ENCODE measurements at places on chromosomes 3 and 15. TPM values are rescaled to one million over a fixed set of nuclear protein-coding genes. Genes with fewer than 3 reads are reported as not detected.

GRCh38 chr3:53425936-53426335 lies 68.5 kb upstream of the CACNA1D start:
- no peaks in the 10 kb centered on the region for H3K4me1 ChIP-seq
- H3K27ac ChIP-seq: no peak overlapping the region
- no peak overlapping the region for H3K4me3 ChIP-seq
- no peak for DNase-seq
- H3K27me3 ChIP-seq: peaks cover 6% of the 10 kb centered on the region
- H3K36me3 ChIP-seq: no peaks in the 10 kb centered on the region

- peaks cover 49% of the 10 kb centered on the region for H3K36me3 ChIP-seq
- H3K4me1 ChIP-seq: no peaks in the 10 kb centered on the region
- no peak overlapping the region for H3K4me3 ChIP-seq
- no peaks in the 10 kb centered on the region for H3K27me3 ChIP-seq
- peak overlapping the region; percentile 14 for H3K27ac ChIP-seq
Measured at GRCh38 chr15:75508840-75509532, 57.5 kb upstream of the SIN3A start.

DNA sequence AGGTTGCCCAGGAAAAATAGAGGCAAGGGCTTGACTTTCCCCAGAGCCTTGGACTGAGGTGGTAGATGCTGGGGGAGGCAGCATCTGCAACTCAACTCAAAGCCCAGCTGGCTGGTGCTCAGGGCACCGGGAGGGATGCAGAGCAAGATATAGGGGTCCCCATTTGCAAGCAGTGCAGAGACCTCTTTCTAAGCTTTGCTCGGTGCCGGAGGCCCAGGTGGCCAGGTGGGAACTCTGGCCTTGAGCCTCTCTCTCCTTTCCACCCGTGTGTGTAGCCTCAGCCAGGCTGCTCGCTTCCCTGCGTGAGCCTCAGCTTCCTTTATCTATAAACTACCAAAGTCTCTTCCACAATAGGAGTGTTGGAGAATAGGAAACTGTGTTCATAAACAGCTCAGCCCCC lies 36.5 kb downstream of the SLC6A6 start:
- H3K4me1 ChIP-seq: peaks cover 47% of the 10 kb centered on the region
- peak overlapping the region; percentile 19 for H3K27ac ChIP-seq
- peaks cover 4% of the 10 kb centered on the region for H3K36me3 ChIP-seq
- no peak overlapping the region for H3K4me3 ChIP-seq

DNA sequence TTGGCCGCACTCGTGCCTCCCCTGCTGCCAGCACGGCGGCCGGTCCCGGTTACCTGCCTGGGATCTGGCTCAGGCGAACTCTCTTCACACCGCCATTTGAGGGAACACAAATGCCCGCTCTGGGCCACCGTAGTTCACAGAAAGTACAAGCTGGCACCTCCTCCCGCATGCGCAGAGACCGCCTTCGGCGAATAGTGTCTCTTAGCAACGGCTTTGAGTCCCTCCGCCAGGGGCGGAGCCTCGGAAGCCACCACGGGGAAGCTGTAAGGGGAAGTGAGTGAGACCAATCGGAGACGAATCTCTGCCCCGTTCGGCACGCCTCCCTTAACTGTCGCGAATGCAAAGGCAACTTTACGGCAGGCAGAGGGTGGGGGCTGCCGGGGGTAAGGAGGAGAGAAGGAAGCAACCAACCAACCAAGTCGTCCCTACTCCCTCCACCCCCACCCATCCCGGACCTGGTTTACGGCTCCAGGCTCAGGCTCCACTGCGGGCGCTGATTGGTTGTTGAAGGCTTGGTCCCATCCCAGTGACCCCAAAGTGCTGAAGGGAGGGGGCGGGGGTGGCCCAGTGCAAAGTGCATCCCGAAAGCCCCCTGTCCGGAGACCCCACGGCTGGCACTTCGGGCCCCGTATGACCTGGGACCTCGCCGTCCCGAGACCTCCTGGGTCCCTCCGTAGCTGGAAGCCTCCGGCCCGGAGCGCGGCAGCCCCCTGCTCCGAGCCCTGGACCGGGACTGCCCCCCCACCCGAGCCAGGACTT lies at the start of the genes ASB7 and LINS1:
Gene ASB7, plus strand, starts transcription at position 526 of the 759 bp plus-strand sequence. CDS start 9,628 bp downstream, outside the sequence.
Gene LINS1, minus strand, starts transcription at position 121 of the 759 bp plus-strand sequence. CDS start 21,342 bp downstream, outside the sequence.
- peaks cover 8% of the 10 kb centered on the region for H3K4me1 ChIP-seq
- peak within 1 kb of the TSS; percentile 90 for H3K27ac ChIP-seq
- no peaks in the 10 kb centered on the region for H3K27me3 ChIP-seq

DNA sequence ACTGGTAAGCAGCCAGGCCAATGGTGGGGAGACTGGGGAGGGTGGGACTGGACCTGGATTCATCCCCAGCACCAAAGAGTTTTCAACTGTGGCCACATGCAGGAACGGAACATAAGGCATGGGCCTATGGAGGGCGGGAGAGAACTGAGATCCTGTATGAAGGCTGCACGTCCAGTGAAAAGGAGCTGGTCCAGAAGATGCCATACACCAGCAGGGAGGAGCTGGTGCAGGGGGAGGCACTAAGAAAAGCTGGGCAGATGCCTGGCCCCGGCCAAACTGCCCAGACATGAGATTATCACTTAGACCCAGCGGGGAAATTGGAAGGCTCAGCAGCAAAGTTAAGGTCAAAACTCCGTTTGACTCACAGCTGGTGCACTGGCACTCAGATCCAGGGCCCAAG lies 58.1 kb upstream of the MCF2L2 start:
- H3K4me1 ChIP-seq: peaks cover 50% of the 10 kb centered on the region
- no peak overlapping the region for H3K27ac ChIP-seq
- no peaks in the 10 kb centered on the region for H3K36me3 ChIP-seq
- no peak for DNase-seq
- peaks cover 4% of the 10 kb centered on the region for H3K27me3 ChIP-seq

DNA sequence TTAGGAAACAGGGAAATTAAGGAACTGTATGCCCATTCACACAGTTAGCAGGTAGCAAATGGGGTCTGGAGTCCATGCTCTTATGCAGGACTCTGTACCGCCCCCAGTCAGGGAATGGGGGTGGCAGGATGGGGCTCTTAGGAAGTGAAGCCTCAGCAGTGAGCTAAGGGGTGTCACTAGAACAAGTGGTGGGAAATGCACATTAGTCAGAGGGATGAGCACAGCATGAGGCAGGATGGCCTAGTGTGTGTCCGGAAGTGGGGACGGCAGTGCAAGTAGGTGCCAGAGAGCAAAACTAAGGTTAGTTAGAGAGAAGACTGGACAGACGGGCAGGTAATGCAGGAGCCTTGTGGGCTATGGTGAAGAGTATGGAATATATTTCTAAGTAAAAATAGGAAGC lies 60.7 kb downstream of the ST3GAL6 start:
- no peak overlapping the region for H3K4me3 ChIP-seq
- H3K4me1 ChIP-seq: peaks cover 5% of the 10 kb centered on the region
- H3K27me3 ChIP-seq: no peaks in the 10 kb centered on the region
- no peak overlapping the region for H3K27ac ChIP-seq
- no peak for DNase-seq

GRCh38 chr3:48042071-48042760 lies 26.0 kb upstream of the MAP4 start:
- H3K27me3 ChIP-seq: no peaks in the 10 kb centered on the region
- H3K36me3 ChIP-seq: 0 out of 2 replicates have a peak, but pooled peaks cover under 1% of the 10 kb centered on the region
- no peak for DNase-seq
- peak overlapping the region; percentile 63 for H3K27ac ChIP-seq

DNA sequence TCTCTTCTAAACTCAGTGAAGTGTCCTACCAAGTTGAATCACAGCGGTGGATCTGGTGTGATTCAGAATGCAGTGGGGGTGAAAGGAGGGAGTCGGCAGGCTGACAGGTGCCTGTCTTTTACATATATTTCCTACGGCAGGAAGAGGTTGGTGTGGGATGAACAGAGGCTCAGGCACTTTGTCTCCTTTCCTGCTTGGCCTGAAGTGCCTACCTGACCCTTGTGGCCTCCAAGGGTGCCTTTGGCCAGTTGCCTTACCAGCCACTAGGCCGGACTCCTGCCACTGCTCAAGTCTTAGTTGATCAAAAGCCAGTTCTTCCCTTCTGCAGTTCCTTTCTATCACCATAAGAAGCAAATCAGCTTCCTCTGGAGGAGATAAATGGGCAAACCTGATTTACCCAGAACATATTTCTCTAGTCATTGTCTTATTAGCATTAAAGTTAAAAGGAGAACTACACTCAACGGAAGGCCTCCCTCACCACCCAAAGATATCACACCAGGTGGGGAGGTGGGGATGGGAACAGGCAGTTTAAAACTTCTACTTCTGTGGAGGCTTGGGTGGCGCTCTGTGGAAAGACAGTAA lies 52.1 kb downstream of the CRTC3 start:
- H3K4me3 ChIP-seq: no peak overlapping the region
- no peaks in the 10 kb centered on the region for H3K36me3 ChIP-seq
- DNase-seq: no peak
- H3K27ac ChIP-seq: no peak overlapping the region

DNA sequence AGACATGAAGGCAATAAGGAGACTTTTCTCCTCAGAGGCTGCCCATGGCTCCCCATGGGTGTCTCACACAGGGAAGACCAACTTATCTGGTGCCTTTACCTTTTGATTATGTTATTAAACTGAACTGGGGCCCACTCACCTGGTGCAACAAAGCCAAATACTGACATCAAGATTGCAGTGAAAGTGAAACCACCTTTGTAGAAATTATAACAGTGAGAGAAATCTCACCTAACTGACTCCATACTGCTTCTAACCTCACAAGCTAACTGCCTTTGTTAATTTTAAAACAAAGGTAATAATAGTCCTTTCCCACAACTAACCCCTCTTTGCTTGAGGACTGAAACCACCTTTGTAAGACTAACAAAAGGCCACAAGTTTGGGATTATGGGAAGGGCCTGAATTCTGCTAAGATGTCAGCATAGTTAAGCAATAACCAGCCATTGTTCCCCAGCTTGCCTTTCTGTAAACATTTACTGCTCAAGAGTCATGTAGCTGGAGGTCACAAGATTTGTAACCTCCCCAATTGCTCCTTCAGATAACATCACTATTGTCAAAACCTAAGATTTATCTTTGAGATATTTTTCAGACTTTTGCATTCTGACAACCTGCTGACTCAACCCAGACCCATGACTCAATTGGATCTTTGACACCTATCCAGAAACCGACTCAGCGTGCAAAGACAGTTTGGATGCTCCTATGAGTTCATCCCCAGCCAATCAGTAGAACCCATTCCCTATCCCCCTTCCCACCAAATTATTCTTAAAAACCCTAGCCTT lies 420.3 kb upstream of the CFAP20DC start:
- H3K4me3 ChIP-seq: no peak overlapping the region
- 0 out of 2 replicates have a peak, but pooled peaks cover 9% of the 10 kb centered on the region for H3K36me3 ChIP-seq
- H3K4me1 ChIP-seq: no peaks in the 10 kb centered on the region
- no peak overlapping the region for H3K27ac ChIP-seq

Gene CPN2
- 0.09 TPM for total RNA-seq

DNA sequence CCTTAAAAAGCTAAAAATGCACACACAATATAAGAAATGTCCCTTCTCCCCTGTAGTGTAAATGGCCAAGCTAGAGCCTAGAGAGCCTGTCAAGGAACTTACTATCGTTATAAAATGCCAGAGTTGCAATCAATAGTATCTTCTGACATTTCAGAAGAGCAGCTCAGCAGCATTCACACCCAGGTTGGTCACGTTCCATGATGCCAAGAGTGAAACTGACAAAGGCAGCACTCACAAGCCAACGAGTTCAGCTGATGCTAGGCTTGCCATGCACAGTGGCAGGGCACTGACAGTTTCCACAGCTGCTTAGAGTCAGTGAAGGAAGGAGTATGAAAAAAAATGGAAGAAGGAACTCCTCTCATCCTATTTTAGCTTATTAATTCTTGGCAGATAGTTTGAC lies 331.4 kb upstream of the CCDC54 start:
- no peaks in the 10 kb centered on the region for H3K4me1 ChIP-seq
- H3K27me3 ChIP-seq: no peaks in the 10 kb centered on the region
- no peak overlapping the region for H3K4me3 ChIP-seq

DNA sequence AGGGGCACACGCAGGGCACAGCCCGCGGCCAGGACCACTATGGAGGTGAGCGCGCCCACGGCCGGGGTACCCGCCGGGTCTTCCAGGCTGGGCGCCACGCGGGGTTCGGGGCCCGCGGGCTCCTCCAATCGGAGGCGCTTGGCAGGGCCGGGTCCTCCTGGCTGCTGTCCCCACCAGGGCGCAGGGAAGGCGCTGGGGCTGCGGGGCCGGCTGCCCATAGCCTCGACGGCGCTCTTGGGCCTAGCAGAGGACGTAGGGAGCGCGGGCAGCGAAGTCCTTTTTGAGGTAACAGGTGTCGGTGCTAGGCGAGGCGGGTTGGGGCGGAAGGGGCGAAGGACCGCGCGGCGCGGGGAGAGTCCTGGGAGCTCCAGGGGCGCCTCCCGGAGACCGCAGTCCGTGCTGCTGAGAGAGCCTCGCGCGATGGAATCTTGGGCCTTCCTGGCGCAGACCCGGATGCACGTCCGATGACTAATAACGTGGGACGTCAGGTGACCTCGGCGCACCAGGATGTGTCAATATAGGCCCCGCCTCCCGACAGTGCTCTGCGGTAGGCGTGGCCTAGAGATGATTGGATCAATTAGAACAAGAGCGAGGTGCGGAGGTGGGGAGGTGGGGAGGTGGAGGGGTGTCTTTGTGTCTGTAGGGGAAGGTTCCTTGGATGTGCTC lies at the start of gene PRR23A:
Gene PRR23A, minus strand, starts transcription at position 218 of the 666 bp plus-strand sequence. Its CDS starts 0 bp downstream, at position 218.
- no peak for DNase-seq
- H3K36me3 ChIP-seq: peaks cover 5% of the 10 kb centered on the region
- H3K27ac ChIP-seq: no peak within 1 kb of the TSS
- H3K4me1 ChIP-seq: no peaks in the 10 kb centered on the region

- no peaks in the 10 kb centered on the region for H3K36me3 ChIP-seq
- DNase-seq: no peak
- no peak overlapping the region for H3K4me3 ChIP-seq
- no peaks in the 10 kb centered on the region for H3K4me1 ChIP-seq
Measured at GRCh38 chr15:73957785-73958184, 31.5 kb downstream of the LOXL1 start.

DNA sequence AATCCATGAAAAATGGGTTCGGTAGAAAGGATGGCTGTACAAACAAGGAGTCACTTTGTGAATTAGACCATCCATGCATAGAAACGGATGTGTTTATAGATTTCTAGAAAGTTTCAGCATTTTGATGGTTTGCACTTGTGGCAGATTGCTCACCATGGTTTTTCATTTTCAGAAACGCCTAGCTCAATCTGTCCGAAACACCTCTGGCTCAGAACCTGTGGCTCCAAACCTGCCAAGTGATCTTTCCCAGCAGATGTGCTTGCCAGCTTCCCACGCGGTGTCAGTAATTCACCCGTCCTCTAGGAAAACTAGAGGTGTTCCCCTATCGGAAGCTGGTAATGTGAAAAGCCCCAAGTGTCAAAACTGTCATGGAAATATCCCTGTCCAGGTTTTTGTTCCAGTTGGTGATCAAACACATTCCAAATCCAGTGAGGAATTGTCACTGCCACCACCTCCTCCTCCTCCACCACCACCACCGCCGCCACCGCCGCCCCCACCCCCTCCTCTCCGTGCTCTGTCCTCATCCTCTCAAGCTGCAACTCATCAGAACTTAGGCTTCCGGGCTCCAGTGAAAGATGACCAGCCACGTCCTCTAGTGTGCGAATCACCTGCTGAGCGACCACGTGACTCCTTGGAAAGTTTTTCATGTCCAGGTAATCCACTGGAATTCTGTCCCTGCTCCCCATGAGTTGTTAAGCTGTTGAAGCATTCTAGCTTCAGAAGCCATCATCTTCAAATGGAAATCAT lies 21.2 kb downstream of the WHAMM start:
- H3K36me3 ChIP-seq: peaks cover 44% of the 10 kb centered on the region
- no peaks in the 10 kb centered on the region for H3K27me3 ChIP-seq
- no peaks in the 10 kb centered on the region for H3K4me1 ChIP-seq
- no peak for DNase-seq
- no peak overlapping the region for H3K4me3 ChIP-seq

GRCh38 chr15:42457445-42458442 lies 33.2 kb downstream of the ZNF106 start:
- peak overlapping the region; percentile 33 for H3K4me3 ChIP-seq
- no peaks in the 10 kb centered on the region for H3K36me3 ChIP-seq
- peak; percentile 80 for DNase-seq
- H3K27ac ChIP-seq: peak overlapping the region; percentile 100

Data from WTC11 (cell line).